Activated B cell treated with CpG ODN at 0.5 μM for 24 hours (primary cell): ENCODE measurements at places on chromosomes 13 and 19.

GRCh38 chr13:32474999-32475792 lies 47.3 kb upstream of the N4BP2L1 start:
- DNase-seq = no peak

- no peak for DNase-seq
These were observed 8.9 kb downstream of the PTGIR start for GRCh38 chr19:46615966-46616365.

DNA sequence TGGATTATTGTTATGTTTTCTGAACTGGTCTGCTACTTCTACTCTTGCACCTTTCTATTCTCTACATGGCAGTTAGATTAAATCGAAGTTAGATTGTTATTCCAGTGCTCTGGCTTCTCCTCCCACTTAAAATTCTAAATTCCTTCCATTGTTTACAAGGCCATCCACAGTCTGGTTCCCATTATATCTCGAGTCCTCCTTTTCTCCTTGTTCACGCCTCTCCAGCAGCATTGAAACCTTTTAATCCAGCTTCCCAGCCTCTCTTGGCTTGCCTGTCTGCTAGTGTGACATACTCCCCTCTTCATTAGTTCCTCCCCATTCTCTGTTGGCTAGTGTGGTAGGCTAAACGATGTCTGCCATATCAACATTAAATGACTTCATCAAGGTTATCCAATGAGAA lies 54.5 kb downstream of the DNAJC15 start:
- no peak for DNase-seq

DNA sequence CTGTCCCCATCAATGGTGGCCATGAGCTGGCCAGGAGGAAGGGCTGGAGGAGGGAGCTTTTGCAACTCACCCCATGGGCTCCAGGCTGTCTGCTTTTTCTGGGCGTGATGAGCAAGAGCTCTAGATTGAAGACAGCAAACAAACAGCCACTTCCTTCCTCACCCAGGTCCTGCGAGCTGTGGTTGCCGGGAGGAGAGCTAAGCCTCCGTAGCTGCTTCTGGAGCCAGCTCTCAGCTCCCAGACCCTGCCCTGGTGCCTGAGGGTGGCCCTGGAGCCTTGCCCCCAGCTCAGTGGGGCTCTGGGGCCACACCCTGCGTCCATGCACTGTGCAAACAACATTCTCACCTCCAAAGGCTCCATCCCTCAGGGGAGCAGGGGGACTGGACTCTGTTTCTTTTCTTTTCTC lies 6.2 kb downstream of the MYO1F start:
- no peak for DNase-seq

DNA sequence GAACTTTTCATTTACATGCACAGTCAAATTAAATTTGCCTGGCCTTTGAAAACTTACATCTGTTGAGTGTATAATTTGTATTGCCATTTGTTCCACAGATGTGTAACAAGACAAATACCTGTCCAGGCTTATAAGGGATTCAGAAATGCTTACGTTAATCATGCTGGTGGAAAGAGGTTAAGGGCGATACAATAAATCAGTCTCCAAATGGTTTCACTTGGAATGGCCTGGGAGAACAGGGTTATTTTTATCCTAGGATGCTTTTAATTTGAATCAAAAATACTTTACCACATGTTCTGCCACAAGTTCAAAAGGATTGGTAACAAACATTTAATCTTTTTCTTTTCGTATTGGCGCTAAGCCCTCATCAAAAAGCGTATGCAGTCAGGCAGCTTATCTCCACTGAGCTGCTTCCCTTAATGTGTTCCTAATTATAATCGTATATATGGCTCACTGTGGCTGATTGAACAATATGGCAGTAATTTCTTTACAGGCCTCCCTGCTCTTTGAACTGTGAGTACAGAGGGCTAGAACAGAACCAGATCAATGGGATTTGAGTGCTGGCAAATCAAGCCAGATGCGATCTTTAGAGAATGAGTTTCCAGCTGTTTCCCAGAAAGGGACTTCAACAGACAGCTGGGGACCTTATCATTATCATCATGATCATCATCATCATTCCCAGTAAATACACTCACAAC lies 425.7 kb downstream of the SPRY2 start:
- no peak for DNase-seq

GRCh38 chr19:46211201-46211881 lies 18.2 kb upstream of the IGFL1 start:
- DNase-seq = no peak

- DNase-seq = no peak
These were observed at the start of gene MIA for GRCh38 chr19:40774916-40775631. Gene MIA (plus strand): TSS chr19:40775521. CDS start chr19:40775543, 22 bp downstream.

GRCh38 chr13:34675626-34676025 lies 266.4 kb upstream of the NBEA start:
- DNase-seq = no peak

DNA sequence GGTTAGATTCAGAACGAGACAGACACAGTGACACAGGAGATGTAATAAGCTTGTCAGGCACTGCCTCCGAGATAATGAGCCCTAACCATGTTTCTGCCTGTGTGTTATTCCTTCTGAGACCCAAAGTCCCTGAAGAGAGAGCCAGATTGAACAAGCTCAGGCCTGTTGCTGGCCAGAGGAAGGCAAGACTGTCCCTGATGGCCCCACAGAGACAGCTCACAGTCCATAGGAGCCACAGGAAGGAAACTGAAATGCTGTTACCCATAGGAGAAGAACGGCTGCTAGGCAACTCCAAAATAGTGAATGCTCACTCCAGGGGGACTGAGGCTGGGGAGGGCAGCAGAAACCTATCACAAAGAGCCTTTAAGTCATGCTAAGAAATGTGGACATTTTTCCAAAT lies 31.8 kb upstream of the RFXAP start:
- DNase-seq = no peak

GRCh38 chr19:31586282-31586681 lies 237.0 kb upstream of the TSHZ3 start:
- DNase-seq = no peak

- DNase-seq = no peak
These were observed 35.3 kb downstream of the SOX1 start for GRCh38 chr13:112102243-112102642.

GRCh38 chr13:41008349-41008980 lies 10.7 kb downstream of the ELF1 start:
- DNase-seq = no peak

GRCh38 chr13:77544355-77544754 lies 8.8 kb downstream of the SCEL start:
- DNase-seq = no peak

GRCh38 chr19:2171349-2172145 lies 7.8 kb downstream of the DOT1L start:
- DNase-seq = peak; percentile 90

DNA sequence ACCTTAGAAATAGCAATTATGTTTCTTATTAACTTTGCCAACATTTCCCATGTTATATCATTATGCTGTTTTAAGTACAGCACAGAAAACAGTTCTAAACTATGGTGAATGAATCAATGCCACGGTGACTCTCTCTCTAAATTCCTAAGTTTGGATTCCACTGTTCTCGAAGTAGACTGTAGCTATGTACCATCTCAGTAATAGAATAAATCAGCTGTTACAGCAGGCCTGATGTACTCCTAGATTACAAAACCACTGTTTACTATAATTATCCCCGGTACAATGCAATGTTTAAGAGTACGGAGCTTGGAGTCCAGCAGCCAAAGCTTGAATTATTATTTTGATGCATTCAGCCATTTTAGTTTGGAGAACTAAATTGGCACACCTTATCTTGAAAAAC lies 476.3 kb upstream of the SLITRK1 start:
- no peak for DNase-seq

DNA sequence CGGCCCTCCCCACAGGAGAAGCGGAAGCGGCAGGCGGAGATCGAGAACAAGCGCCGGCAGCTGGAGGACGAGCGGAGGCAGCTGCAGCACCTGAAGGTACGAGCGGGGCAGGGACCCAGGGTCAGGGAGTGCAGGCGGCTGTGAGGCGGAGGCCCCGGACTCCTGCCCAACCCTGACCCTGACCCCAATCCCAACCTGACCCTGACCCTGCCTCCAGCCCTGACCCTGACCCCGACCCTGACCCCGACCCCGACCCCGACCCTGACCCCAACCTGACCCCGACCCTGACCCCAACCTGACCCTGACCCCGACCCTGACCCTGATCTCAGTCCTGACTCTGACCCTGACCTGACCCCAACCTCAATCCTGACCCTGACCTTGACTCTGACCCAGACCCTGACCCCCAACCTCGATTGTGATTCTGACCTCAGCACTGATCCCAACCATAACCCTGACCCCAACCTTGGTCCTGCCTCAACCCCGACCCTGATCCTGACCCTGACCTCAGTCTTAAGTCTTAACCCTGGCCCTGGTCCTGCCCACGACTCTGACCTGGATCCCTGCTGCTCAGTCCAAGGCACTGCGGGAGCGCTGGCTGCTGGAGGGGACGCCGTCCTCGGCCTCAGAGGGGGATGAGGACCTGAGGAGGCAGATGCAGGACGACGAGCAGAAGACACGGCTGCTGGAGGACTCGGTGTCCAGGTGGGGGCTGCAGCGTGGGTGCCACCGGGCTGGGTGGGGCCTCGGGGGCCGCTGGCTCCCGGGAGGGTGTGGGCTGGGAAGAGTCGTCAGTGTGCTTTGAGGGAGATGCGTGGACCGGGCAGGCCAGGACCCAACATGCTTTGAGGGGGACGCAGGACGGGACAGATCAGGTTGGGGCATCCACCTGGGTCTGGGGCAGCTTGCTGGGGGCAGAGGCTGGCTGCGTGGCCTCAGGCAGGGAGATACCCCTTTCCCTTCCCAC lies 18.5 kb downstream of the PALM start:
- no peak for DNase-seq

- DNase-seq = no peak
These were observed 249.4 kb downstream of the PCCA start for GRCh38 chr13:100338275-100338674.

- DNase-seq = no peak
These were observed 2050.1 kb upstream of the PRR20A start for GRCh38 chr13:55090612-55091011.

DNA sequence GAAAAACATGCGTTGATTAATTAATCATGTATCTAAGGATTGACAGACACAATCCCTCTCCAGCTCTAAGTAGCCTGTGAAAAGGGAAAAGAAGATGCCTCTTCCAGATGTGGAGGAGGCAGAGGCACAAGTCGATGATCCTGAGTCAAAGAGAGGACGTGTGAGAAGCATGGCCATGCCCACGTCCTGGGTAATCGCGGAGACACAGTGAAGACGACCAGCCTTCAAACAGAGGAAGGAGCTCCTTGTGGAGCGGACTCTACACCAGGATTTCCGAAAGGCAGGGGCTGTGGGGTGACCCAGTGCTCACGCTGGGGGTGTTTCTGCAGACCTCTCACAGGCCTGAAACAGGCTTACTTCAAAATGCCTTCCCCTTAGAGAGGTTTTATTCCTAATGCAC lies 70.5 kb downstream of the COL4A1 start:
- DNase-seq = no peak

GRCh38 chr19:46030812-46031550 lies 8.1 kb upstream of the PGLYRP1 start:
- DNase-seq = no peak

GRCh38 chr13:64276232-64276631 lies 2860.6 kb upstream of the PCDH20 start:
- no peak for DNase-seq

DNA sequence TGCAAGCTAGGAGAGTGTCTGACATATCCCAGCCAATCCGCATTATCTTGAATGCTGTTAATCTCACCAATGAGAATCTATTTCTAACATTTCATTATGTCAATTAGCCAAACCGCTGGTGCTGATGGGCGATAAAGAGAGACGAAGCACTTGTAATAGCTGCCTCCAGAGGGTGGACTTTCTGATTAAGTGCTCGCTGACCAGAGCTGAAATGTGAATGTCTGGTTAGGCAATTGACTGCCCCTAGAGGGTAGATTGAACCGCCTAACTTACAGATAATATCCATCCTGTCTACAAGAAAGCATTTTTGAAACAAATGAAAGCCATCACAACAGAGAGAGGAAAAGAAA lies 552 bp upstream of the GRWD1 start:
- DNase-seq = no peak

- DNase-seq = no peak
These were observed 172.7 kb downstream of the UQCRFS1 start for GRCh38 chr19:29040292-29040691.

GRCh38 chr13:110449219-110450015 lies 112.1 kb downstream of the RAB20 start:
- no peak for DNase-seq

- DNase-seq = no peak
These were observed 302.4 kb upstream of the TMTC4 start for GRCh38 chr13:100976993-100977392.

DNA sequence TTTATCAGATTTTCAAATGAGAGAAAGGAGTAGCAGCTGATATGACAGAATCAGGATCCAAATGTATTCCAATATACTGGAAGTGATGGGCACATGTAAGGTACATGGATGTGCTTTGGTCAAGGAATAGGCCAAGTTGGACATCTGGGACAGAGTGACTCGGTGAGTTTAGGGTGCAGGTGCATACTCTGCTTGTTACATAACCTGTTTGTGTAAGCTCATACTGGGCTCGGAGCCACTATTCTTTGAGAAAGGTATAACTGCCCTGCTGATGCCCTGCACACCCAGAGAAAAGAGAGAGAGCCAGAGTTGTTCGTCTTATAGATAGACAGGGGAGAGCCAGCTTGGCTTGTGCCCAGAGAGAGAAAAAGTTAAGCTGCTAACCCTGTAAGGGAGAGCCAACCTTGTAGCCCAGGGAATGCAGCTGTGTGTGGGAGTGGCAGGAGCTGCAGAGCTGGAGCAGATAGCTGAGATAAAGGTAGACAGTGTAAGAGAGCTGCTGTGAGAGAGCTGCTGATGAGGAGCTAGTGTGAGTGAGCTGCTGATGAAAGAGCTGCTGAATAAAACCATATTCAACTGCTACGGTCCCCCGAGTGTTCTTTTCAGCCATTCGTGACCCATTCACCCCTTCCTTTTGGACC lies 40.7 kb upstream of the N4BP2L1 start:
- DNase-seq = no peak

DNA sequence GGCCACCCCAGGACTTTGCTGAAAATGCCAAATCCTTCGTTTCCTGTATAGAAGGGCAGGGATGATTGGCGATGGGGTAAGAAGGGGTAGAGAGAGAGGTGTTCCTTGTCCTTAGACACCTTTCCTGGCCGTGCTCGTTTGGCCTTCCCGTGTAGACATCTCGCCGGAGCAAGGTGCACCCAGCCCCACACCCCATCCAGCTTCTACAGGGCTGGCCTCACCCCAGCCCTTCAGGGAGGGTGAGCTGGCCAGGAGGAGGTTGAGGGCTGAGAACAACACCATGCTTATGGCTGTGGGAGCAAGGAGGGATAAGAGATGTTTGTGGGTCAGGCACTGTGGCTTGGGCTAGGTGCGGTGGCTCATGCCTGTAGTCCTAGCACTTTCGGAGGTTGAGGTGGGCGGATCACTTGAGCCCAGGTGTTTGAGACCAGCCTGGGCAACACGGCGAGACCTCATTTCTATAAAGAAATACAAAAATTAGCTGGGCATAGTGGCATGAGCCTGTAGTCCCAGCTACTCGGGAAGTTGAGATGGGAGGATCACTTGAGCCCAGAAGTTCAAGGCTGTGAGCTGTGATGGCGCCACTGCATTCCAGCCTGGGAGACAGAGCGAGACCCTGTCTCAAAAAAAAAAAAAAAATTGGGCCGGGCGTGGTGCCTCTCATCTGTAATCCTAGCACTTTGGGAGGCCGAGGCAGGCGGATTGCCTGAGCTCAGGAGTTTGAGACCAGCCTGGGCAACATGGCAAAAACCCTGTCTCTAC lies 15.5 kb downstream of the SMARCA4 start:
- DNase-seq = no peak

GRCh38 chr13:72652681-72653080 lies 74.7 kb downstream of the MZT1 start:
- no peak for DNase-seq
